ENCODE measurements at places on chromosomes 5 and 9.

DNA sequence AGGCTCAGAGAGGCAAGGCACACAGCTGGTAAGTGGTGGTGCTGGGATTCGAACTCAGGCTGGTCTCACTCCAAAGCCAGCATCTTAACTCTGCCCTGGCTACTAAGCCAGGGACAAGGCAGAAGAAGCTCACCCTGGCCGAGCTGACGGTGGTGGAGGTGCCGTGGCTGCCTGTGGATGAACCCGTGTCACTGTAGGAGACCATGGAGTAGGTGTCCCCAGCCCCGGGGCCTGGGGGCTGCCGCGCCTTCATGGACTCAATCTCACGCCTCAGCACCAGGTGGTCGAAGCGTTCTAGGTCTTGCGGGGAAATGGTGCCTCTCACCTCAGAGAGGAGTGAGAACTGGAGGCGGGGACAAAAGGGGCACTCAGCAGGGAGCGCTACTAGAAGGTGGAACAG, 35.4 kb upstream of the AKNA start:
- DNase-seq: no peak

DNA sequence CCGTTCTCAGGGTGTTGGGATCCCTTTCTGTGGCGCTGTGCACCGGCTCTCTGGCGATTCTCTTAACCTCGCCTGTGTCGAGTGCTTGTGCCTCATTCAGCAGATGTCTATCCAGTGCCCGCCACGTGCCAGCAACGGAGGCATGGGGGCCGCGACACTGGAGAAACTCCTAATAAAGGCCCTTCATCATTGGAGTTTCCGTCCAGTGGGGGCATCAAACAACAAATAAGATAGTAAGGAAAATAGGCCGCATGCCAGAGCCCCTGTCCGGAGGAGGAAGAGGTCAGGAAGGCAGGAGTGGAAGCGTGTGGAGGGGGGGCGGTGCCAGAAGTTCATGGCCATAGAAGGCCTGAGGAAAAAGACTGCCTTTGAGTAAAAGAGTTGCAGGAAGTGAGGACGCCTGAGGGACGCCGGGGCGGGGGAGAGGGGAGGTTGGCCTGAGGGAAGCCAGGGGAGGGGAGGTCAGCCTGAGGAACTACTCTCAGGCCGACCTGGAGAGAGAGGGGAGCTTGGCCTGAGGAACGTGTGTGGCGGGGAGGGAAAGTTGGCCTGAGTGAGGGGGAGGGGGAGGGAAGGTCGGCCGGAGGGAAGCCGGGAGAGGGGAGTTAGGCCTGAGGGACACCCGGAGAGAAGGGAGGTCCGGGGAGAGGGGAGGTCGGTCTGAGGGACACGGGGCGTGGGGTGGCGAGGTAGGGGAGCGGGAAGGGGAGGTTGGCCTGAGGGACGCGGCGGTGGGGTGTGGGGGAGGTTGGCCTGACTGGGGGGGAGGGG, 82.2 kb downstream of the CACNA1B start:
- no peak for DNase-seq

- no peak for DNase-seq
Measured at GRCh38 chr9:133948131-133948530, 44.0 kb downstream of the VAV2 start.

- DNase-seq: no peak
Measured at GRCh38 chr9:115034801-115035200, 83.2 kb downstream of the TNC start.

GRCh38 chr9:3900673-3901318, 375.0 kb upstream of the RFX3 start:
- DNase-seq: no peak

Data from NCI-H460 (cell line).